ENCODE measurements at places on chromosomes 11 and 22. TPM values are rescaled to one million over a fixed set of nuclear protein-coding genes. Genes with fewer than 3 reads are reported as not detected.

DNA sequence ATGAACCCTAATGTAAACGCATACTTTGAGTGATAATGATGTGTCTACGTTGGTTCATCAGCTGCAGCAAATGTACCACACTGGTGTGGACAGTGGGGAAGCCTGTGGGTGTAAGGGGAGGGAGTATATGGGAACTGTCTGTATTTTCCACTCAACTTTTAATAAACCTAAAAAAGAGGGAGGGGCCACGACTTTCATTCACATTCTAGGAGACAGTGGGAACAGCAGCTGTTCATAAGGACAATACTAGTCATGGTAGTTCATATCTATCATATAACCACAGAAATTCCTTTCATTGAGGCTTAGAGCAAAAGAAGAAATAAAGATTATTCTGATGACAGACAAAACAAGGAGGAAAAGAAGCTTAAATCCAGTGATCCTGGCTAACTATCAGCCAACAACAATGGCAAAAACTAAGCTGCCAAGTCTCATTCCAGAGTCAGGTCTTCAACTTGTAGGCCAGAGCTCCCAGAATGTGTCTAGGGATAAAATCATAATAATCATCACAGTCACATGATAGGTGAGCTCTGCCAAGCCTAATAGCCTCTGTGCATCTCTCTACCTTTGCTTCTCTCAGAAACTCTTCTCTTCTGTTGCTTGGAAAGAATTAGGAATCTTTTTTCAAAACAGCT, 59.4 kb upstream of the CHRM4 start:
- H3K36me3 ChIP-seq, result no peaks in the 10 kb centered on the region
- H3K4me3 ChIP-seq, result no peak overlapping the region
- peaks cover 42% of the 10 kb centered on the region for H3K4me1 ChIP-seq
- no peaks in the 10 kb centered on the region for H3K27me3 ChIP-seq
- DNase-seq, result no peak

DNA sequence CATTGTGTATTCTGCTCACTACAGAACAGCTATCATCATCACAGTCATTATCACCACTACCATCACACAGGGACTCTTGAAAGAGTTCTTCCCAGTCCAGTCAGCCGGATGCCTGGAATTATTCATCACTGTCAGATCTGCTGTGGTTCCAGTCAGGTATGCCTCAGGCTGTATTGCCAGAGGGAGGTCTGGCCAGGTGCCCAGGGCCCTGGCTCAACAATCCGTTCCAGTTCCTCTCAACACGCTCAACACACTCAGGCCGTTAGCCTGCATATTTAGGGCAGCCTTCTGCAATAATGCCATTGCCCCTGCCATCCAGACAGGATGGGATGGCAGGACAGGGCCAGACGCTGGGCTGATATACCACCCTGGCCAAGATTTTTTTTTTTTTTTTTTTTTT, 28.6 kb upstream of the RASL10A start:
- no peak overlapping the region for H3K4me3 ChIP-seq
- H3K27ac ChIP-seq, result peak overlapping the region; percentile 73
- peak; percentile 93 for DNase-seq
- H3K4me1 ChIP-seq, result peaks cover 44% of the 10 kb centered on the region

DNA sequence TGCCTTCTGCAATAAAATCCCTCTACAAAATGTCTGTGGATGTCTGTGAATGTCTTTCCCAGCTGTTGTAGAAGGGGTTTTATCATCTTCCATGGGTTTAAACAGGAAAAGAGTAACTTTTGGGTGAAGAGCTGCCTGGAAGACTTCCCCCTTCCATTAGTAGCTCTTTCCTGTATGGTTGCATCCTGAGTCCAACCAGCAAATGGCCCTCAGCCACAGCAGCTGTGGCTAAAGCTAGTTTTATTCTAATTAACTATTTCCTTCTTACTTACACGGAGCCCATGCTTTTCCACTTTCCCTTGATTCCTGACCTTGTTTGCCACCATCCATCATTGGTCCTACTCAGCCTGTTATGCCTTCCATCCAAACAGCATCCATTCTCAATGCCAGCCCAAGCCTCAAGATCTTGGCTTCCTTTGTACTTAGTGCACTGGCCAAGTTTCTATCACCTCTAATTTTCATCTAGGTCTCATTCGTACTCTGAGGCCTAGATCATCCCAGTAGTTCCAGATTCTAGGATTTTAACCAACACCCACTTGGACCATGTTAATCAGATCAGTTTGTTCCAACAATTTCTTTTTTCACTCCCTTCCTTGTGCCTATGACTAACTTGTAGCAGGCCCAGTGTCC, 41.5 kb upstream of the CADM1 start:
- DNase-seq, result no peak
- peaks cover 8% of the 10 kb centered on the region for H3K27me3 ChIP-seq
- H3K27ac ChIP-seq, result no peak overlapping the region
- H3K36me3 ChIP-seq, result no peaks in the 10 kb centered on the region

- no peak overlapping the region for H3K4me3 ChIP-seq
- no peak for DNase-seq
- H3K36me3 ChIP-seq, result no peaks in the 10 kb centered on the region
- H3K27ac ChIP-seq, result no peak overlapping the region
- H3K4me1 ChIP-seq, result no peaks in the 10 kb centered on the region
Observed at GRCh38 chr11:57155838-57156607, 25.7 kb upstream of the LRRC55 start.

GRCh38 chr11:61477727-61478148, 30.8 kb upstream of the LRRC10B start:
- H3K4me1 ChIP-seq, result peaks cover 32% of the 10 kb centered on the region
- DNase-seq, result no peak
- no peak overlapping the region for H3K4me3 ChIP-seq
- H3K27ac ChIP-seq, result peak overlapping the region; percentile 2

DNA sequence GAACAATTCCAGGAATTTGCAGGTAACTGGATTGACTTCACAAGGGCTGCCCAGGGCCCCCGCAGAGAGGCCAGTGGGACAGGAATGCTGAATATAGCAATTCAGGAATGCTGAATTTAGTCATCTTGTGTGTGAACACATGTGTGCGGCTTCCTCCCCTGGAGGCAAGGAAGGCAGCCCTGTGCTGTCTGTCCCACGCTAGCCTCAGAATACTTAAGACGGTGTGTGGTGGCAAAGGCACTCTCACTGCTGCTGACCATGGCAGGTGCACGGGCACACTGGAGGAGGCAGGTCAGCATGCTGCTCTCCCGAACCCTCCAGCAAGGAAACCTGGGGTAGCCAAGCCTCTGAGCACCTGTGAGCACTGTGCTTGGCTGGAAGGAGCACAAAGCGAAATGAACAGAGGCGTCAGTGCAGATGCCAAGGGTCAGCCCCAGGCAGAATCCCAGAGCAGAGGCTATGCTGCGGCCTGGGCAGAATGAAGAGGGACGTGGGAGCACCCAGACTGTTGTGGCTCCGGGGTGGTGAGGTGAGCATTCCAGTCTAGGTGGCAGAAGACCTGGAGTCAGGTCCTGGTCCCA, 2.7 kb downstream of the GNAZ start:
- H3K4me1 ChIP-seq, result peaks cover 33% of the 10 kb centered on the region
- H3K27ac ChIP-seq, result no peak overlapping the region
- DNase-seq, result no peak
- H3K27me3 ChIP-seq, result no peaks in the 10 kb centered on the region
- H3K36me3 ChIP-seq, result no peaks in the 10 kb centered on the region
- H3K4me3 ChIP-seq, result no peak overlapping the region

GRCh38 chr11:66562907-66563583, 5.4 kb downstream of the CTSF start:
- H3K4me1 ChIP-seq, result peaks cover 13% of the 10 kb centered on the region
- no peak for DNase-seq
- peaks cover 40% of the 10 kb centered on the region for H3K36me3 ChIP-seq
- no peaks in the 10 kb centered on the region for H3K27me3 ChIP-seq

DNA sequence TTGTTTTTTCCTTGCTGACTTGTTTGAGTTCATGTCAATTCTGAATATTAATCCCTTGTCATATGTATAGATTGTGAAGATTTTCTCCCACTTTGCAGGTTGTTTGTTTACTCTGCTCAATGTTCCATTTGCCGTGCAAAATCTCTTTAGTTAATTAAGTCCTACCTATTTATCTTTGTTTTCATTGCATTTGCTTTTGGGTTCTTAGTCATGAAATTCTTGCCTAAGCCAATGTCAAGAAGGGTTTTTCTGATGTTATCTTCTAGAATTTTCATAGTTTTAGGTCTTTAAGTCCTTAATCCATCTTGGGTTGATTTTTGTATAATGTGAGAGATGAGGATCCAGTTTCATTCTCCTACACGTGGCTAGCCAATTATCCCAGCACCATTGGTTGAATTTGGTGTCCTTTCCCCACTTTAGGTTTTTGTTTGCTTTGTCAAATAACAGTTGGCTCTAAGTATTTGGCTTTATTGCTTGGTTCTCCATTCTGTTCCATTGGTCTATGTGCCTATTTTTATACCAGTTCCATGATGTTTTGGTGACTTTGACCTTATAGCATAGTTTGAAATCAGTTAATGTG, 163.1 kb upstream of the PGR start:
- H3K27ac ChIP-seq, result no peak overlapping the region
- H3K4me3 ChIP-seq, result no peak overlapping the region
- DNase-seq, result no peak

- no peaks in the 10 kb centered on the region for H3K4me1 ChIP-seq
- no peaks in the 10 kb centered on the region for H3K27me3 ChIP-seq
- DNase-seq, result no peak
- no peaks in the 10 kb centered on the region for H3K36me3 ChIP-seq
- no peak overlapping the region for H3K27ac ChIP-seq
Observed at GRCh38 chr11:104098132-104098531, 61.7 kb downstream of the DDI1 start.

DNA sequence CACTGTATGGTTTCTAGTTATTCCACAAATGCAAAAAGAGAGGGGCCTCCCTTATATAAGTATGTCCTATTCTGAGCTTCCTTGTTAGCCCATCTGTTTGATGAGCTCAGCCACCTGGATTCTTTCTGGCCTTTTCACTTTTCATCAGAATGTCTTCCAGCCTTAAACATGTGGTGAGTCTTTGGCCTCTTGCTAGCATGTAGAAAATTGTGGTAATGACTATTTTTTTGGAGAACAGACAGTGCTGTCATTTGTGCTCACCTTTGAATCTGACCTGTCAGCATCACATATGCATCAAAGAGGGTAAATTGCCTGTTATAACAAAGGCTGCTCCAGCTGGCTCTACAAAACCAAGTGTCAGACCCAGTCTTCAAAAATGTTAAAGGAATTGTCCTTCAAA, 558.7 kb downstream of the RAB38 start:
- H3K36me3 ChIP-seq, result no peaks in the 10 kb centered on the region
- no peak overlapping the region for H3K27ac ChIP-seq
- H3K4me3 ChIP-seq, result no peak overlapping the region
- no peaks in the 10 kb centered on the region for H3K27me3 ChIP-seq
- no peak for DNase-seq

- no peak for DNase-seq
- H3K27me3 ChIP-seq, result no peaks in the 10 kb centered on the region
- H3K4me3 ChIP-seq, result no peak overlapping the region
- no peak overlapping the region for H3K27ac ChIP-seq
Observed at GRCh38 chr11:93564895-93565294, 21.7 kb upstream of the SMCO4 start.

GRCh38 chr11:114058871-114059277, 637 bp upstream of the ZBTB16 start:
- no peak for DNase-seq
- peak overlapping the region; percentile 99 for H3K4me3 ChIP-seq
- H3K4me1 ChIP-seq, result peaks cover 39% of the 10 kb centered on the region
- peaks cover 29% of the 10 kb centered on the region for H3K36me3 ChIP-seq
- H3K27me3 ChIP-seq, result no peaks in the 10 kb centered on the region

- no peak for DNase-seq
- no peaks in the 10 kb centered on the region for H3K36me3 ChIP-seq
- H3K27me3 ChIP-seq, result no peaks in the 10 kb centered on the region
- H3K4me3 ChIP-seq, result no peak overlapping the region
Observed at GRCh38 chr11:105553025-105553424, 56.8 kb upstream of the GRIA4 start.

The SYCE3 gene
- not detected for total RNA-seq

The NPAS4 gene
- total RNA-seq, result 1.7 TPM

The NAALAD2 gene
- total RNA-seq, result 3.3 TPM

The TYR gene
- total RNA-seq, result not detected

The MB gene
- not detected for total RNA-seq

The MUC5B gene
- total RNA-seq, result under 0.01 TPM

The MPZL3 gene
- total RNA-seq, result 0.50 TPM
